ENCODE measurements at places on chromosomes 11 and 22.

DNA sequence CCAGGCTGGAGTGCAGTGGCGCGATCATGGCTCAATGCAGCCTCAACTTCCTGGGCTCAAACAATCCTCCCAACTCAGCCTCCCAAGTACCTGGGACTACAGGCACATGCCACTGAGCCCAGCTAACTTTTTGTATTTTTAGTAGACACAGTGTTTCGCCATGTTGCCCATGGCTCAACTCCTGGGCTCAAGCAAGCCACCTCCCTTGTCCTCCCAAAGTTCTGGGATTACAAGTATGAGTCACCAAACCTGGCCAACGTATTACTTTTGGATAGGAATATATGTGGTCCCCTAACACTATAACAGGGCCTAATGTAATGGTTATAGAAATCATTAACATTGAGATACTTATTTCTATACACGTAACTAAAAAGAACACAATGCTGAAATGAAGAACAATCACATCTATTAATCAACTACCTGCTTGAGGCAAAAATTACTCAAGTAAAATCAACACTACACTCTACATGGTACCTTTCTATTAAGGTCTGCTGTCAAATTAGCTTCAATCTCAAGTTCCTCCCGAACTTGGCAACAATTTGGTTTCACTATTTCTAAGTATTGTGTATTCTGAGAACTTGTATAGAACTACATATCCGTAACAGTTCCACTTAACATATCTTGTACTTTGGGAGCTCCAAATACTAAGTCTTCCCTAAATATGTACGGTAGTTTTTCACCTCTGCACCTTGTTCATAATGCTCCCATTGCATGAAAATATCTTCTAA is 124.9 kb downstream of the FCHSD2 start:
- DNase-seq = no peak

GRCh38 chr11:118888398-118888797 is 4.7 kb downstream of the CXCR5 start:
- DNase-seq = no peak

DNA sequence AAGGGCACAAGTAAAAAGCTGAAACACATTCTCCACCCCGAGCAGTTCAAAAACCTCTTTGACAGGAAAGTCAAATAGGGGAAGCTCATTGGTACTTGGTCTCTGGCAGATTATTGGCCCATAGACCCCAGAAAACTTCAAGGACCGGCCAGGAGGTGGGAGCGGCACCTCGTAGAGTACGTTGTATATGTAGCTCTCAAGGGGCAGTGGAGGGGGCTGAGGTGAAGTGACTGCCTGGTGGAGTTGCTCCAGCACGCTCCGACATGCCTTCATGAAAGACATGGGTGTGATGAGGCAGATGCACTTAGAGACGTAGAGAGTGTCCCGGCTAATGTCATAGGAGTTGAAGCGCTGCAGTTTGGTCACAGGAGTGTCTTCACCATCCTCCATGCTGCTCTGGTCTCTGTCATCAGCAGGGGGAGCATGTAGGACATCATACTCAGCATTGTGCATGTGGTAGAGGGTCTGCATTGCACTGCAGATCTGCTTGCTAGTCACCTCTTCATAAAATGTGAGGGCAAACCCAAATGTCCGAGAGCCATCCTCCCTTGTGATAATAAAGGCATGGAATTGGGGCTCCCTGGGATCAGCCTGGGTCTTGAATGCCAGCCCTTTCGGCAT is 61.3 kb downstream of the DENND5A start:
- no peak for DNase-seq

DNA sequence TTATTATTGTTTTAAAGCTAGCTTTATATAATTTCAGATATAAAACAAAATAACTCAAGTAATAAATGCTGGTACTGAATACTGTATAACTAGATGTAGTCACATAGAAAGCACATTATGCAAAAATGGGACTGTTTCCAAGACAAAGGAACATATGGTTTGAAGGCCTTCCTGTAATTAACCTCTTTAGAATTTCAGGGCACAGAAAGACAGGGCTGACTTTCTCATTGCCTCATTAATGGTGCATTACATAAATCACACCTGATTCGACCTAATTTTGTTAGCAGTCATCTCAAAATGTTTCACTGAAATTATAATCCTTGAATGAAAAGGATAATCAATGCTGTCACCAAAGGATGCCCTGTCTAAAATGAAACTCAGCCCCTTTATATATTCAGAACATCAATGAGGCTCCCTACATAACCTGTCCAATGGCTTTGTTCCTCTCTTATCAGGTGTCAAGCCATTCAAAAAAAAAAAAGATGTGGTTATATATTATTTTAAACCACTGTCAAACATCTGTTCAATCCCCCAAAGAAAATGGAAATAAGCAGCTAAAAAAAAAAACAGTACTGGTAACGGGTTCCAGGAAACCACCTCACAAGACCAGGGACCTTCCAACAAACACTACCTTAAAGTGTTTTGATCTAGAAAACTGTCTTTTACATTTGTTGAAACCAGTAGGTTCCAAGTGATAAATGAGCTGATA is 77.4 kb downstream of the FAM168A start:
- DNase-seq = peak; percentile 10

- DNase-seq = no peak
These were observed 80.1 kb downstream of the C2CD3 start for GRCh38 chr11:74090701-74091100.

DNA sequence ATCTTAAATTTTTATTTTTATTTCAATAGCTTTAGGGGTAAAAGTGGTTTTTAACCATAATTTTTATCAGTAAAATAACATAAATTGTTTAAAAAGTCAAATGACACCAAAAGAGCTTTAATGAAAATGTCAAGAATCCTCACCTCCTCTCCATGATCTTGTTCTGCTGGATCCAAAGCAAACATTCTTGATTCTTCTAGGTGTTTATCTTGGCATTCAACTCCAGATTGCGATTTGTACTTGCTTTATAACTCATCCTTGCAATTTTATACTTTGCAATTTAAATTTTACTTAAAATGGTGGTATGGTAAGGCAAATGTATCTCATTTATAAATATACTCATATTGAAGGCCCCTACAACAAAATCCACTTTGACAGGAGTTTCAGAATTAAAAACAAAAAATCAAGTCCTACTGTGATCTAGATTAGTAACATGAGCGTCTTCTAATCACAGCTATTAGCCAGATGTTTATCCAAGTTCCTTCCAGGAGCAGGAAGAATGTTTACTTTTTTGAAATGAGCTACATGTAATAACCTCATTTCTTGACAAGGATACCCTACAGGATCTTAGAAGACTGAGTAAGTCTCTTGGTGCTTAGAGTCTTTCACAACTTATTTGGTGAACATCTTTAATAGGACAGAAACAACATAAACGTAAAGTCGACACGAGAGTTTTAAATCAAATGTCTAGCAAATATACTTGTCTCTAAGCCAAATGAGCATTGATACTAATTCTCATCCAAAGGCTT is 72.4 kb upstream of the CARD18 start:
- DNase-seq = no peak

DNA sequence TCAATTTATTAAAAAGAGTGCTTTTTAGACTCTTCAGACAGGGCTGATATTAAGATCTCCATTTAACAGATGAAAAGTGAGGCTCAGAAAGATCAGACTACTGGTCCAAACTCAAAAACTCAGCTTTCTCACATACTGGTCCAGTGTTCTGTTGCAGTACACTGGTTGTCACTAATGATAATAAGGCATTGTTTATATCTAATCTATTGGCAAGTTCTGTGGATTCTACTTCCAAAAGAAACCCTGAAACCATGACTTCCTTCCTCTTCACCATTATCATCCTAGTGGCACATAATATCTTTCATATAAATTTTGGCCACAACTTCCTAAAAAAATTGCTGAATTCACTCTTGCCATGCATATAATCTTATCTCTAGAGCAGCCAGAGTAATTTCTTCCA is 36.9 kb downstream of the F2 start:
- no peak for DNase-seq
